NCI-H2081 treated with DMSO at 0.1 percent for 48 hours (cell line): ENCODE measurements at places on chromosomes 6 and 20.

DNA sequence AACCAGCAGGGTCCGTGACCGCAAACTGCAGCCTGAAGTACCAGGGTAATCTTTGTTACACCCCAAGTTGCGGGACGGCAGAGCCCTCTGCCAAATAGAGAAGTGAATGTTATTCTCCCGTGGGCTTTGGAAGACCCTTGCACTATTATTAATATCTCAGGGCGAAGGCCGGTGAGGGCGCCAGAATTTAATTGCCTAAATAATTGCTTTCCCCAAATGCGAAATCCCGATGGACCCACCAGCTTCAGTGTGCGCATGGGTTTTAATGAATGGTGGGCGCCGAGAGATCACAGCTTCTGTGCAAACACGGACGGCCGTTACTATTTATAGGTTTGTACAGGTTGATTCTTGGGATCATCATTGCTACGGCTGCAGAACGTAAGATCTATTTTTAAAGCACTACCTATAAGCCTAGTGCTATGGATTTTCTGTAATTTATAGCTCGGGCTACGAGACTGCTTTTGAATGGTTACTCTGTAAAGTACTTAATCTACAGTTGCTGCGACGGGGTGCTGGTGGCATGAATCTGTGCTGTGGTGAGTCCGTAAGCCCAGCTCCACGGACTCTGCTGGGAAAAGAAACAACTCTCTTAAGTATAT, 15.2 kb upstream of the PHACTR3 start:
- DNase-seq, result no peak

- no peak for DNase-seq
Observed at GRCh38 chr20:21016751-21017150, 89.4 kb downstream of the LINC00237 start.

DNA sequence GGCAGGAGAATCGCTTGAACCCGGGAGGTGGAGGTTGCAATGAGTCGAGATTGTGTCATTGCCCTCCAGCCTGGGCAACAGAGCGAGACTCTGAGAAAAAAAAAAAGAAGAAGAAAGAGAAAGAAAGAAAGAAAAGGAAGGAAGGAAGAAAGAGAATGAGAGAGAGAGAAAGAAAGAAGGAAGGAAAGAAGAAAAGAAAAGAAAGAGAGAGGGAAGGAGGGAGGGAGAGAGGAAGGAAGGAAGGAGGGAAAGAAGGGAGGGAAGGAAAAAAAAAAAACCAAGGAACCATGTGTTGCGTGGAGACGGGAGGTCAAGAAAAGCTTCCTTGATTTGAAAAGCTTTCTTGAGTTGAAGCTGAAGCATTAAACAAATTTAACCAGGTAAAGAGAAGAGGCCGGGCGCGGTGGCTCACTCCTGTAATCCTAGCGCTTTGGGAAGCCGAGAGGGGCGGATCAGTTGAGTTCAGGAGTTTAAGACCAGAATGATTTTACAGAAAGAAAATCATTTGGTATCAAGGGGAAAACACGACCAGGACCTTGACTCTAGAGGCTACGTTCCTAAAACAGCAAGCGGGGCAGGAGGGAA, 90.5 kb upstream of the PRSS16 start:
- no peak for DNase-seq

DNA sequence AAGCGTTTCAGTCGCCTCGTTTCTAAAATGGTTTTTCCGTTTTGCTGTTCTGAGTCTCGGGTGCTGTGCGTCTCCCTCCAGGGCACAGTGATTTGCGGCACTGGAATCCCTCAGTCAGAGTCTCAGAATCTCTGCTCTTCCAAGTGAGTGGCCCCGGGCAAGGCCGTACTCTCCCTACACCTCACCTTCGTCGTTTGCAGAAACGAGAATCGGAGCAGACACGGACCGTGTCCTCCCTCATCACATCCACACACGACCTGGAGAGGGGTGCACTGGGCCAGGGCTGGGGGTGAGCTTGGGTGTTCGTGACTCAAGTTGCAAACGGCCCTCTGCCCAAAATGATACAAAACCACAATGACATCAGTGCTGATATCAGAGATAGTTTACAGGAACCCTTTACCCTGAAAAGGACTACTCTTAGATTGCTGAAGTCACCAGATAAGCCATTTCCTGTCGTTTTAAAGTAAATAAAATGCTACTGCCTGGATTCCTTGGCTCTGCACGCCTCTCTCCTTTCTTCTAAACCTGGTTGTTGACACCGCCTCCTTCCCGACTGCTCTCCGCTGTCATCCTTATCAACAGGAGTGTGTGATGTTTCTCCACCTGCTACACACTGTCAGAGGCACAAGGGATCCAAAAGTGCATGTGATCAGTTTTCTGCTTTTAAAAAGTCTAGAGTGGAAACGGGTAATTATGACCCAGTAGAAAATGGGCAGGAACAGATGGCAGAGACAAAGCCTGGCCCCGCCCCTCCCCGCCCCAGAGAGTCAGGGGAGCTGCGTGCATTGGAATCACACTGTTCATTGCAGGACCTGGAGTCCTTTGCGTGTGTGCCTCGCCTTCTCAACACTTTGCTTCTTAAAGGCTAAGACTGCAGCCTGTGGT, 38.4 kb downstream of the KIF25 start:
- no peak for DNase-seq

GRCh38 chr6:41298785-41299502, 12.5 kb upstream of the TREM1 start:
- DNase-seq, result no peak

DNA sequence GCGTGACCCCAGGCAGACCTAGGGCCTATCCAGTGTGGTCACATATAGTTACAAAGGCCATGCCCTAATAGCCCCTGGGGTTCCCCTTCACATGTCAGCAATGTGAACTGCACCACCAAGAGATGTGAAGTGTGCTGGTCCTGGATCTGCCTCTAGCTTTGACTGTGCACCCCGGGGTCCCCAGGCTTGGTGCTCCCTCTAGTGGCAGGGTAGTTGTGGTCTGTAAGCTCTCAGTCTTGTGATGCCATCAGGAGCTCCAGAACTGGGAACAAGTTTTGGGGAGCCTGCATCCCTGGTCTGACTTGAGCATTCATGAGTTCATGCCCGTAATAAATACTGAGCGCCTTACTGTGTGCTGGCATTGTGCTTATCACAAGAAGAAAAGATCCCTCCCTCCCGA, 143.4 kb downstream of the DHX35 start:
- DNase-seq, result no peak

DNA sequence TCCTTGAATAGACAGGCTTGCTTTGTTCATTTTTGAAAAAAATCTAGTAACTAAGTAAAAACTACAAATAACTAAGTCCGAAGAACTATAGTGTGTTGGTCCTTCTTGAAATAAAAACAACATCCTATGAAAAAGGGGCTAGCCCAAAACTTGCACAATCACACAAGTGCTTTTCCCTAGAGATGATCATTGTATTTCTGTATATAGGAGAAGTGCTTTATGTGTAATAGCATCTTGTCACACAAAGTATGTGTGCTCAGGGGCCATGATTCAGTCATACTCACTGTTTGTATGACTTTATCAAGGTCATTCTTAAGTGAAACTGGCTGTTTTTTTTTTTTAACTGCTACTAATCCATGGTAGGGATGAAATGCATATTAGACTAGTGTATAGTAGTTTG, 179.8 kb downstream of the DTNBP1 start:
- DNase-seq, result no peak

GRCh38 chr20:35006531-35006971, 50.9 kb downstream of the MYH7B start:
- no peak for DNase-seq

- DNase-seq, result no peak
Observed at GRCh38 chr6:111754423-111754822, 118.8 kb downstream of the FYN start.

DNA sequence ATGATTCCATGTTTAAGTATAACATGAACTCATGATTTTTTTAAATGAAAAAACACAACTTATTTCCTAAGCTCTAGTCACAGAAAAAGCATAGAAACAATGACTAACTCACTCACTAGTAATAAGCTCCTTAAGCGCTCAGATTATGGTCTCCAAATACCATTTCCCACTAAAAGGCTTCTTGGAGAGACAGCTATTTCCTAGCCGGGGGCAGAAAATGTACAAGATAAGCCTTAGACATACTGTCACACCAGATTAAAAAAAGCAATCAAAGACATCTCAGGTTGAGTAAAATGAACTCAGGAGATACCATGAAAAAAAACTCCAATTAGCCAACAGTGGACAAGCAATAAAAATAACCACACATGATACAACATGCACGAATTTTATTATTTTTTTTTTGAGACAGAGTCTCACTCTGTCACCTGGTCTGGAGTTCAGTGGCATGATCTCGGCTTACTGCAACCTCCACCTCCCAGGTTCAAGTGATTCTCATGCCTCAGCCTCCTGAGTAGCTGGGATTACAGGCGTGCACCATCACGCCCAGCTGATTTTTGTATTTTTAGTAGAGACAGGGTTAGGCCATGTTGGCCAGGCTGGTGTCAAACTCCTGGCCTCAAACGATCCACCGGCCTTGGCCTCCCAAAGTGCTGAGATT, 14.9 kb downstream of the SRPK1 start:
- DNase-seq, result no peak

GRCh38 chr20:1895674-1896483, 672 bp downstream of the SIRPA start:
- DNase-seq, result no peak

DNA sequence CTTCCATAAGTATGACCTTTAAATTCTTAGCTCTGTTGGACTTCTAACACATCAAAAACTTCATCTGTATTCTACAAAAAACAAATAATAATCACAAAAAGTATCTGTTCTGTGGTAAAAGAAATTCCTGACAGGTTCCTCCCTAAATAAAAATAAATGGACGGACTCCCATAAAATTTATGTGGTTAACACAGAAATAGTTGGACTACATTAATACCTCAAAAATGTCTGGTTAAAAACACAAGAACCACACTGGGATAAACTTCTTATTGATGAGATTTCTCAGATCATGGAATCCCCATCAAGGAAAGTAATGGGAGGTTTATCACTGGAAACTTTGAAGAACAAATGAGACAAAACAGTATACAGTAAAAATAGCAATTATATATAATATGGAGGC, 172.4 kb downstream of the MOXD1 start:
- no peak for DNase-seq

GRCh38 chr6:37840143-37840939, 20.8 kb downstream of the ZFAND3 start:
- no peak for DNase-seq

GRCh38 chr6:152160346-152160745, 352.9 kb downstream of the ESR1 start:
- DNase-seq, result no peak

DNA sequence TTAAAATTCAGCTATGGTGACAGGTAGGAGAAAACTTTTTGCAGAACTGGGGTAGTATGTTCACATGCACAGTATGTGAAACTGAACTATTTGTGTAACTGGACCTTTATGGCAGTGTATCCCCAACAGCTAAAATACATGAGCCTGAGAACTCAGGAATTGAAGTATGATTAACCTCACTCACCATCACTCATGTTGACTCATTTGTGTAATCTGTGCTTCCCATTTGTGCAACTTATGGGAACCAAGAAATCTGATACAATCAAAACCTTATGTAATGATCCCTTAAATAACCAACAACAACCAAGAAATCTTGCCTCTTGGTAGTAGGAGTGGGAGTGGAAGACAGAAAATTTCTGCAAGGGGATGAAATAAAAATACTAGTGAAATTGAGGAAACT, 674.9 kb downstream of the HDGFL1 start:
- DNase-seq, result no peak

- DNase-seq, result no peak
Observed at GRCh38 chr6:10854922-10855632, 16.7 kb upstream of the MAK start.

GRCh38 chr6:152218887-152219286, 411.4 kb downstream of the ESR1 start:
- no peak for DNase-seq

GRCh38 chr20:16378712-16379370, 194.4 kb downstream of the KIF16B start:
- no peak for DNase-seq

GRCh38 chr20:330233-331149, 5.1 kb downstream of the SOX12 start:
- no peak for DNase-seq

- DNase-seq, result no peak
Observed at GRCh38 chr6:78599526-78599925, 267.8 kb upstream of the IRAK1BP1 start.

- no peak for DNase-seq
Observed at GRCh38 chr6:6746333-6746969, 157.9 kb downstream of the LY86 start.

GRCh38 chr20:19301843-19302242, 89.4 kb downstream of the SLC24A3 start:
- no peak for DNase-seq

DNA sequence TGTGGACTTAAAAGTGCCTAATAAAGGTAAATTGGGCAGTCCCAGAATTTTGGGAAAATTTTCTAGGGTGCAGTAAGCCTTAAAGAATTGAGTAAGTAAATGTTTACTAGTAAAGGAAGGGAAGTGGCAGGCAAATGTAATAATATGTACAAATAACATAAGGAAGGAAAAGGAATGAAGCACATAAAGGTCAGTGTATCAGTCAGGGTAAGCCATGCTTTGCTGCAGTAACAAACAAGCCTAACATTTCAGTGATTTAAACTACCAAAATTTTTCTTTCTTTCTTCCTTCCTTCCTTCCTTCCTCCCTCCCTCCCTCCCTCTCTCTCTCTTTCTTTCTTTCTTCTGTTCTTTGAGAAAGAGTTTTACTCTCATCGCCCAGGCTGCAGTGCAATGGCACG, 117.5 kb downstream of the HAO1 start:
- no peak for DNase-seq
